ENCODE measurements at places on chromosomes 4 and X.

DNA sequence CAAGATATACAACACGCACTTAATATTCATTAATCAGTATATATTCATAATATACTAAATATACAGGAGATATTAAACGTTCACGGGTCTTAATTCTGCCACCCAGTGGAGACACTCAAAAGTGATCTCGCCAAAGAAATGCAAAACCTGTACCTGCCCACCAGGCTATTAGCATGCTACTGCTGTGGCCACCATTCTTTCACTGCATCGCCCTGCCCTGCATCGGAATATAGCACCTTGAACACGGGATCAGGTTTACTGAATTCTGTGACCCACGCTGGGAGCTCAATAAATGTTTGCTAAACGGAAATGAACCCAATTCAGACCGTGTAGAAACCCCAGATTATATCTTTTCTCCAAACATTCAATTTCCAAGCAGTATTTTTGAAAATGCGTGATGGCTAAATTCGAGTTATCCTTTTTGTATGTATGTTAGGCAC, 840 bp upstream of the CLCN3 start:
- DNase-seq, result no peak

- no peak for DNase-seq
Measured at GRCh38 chr4:186037692-186038658, 31.0 kb upstream of the TLR3 start.

DNA sequence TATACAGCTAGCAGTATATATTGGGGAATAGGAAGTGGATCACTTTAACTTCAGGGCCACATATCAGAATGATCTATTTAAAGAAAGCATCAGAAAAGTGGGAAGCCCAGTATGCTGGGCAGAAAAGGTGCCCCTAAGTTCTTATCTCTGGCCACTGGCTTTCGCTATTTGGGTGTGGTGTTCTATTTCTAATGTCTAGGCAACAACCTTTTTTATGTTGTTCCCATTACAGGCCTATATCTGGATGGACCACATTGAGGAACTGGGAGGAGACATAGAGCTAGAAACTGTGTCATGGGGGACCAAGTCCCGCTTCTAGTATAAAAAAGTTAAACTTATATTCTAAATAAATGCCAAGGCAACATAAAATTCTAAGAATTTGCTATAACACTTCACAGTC, 935.6 kb downstream of the PDHA2 start:
- DNase-seq, result no peak

DNA sequence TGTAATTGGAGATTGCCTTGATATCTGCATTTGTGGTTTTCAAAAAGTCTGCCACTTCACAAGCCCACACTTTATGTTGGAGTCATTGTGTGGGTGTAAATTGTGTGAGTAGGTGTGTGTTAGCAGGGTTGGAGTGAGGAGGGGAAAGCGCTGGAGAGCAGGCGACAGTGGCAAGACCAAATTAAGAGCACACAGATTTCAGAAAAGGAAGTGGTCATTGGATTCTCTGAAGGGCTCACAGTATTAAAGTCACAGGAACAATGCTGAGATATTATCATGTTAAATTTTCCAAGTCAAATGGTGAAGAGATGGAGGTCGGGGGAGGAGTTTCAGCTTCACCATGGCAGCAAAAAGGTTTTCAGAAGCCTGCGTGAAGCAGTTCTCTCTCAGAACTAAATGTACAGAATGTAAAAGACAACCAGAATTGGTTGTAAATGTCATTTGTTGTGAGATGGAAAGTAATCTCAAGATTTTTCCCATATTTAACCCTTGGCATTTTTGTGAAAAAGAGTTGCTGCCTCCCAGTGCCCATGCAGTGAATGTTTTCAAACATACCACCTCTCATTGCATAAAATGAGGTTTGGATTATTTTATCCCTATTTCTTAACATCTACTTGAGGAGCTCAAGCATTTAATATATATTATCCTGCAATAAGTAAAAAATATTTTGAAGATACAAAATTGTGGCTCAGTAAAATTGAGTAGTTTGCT, 265.9 kb downstream of the ZNF674 start:
- no peak for DNase-seq

DNA sequence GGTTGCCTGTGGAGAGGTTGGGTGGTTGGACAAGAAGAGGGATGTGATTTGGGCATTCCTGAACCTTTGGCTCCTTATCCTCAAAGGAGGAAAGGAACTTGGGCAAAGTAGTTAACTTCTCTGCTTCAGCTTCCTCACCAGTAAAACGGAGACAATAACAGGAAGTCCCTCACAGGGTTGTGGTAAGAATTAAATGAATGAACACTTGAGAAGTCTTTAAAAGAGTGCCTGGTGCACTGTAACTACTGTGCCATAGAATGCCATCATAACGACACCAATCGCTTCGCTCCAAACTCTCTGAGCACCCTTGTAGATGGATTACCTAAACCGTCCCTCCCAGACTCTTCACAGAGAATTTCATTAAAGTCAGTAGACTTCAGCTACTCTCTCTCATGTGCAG, 10.5 kb downstream of the ZCCHC18 start:
- no peak for DNase-seq

- peak; percentile 49 for DNase-seq
Measured at GRCh38 chrX:71652405-71652804, 14.9 kb upstream of the LOC101059915 start.

DNA sequence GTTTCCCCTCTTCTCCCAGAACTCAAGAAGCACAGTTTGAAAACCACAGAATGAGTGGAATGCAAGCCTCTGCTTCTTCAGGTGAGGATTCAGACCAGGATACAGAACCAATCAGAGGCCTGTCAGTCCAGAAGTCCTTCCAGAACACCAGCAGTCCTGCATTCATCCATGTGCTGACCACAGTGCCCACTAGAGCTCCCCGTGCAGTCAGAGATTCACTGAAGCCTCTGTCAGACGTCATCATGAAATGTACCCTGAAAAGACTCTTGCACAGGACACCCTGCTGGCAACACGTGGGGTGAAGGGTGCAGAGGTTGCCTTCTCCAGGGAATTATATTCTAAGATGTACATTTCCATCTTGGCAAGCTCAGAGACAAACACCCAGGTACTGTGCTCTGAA, 75.9 kb upstream of the LSM6 start:
- no peak for DNase-seq

DNA sequence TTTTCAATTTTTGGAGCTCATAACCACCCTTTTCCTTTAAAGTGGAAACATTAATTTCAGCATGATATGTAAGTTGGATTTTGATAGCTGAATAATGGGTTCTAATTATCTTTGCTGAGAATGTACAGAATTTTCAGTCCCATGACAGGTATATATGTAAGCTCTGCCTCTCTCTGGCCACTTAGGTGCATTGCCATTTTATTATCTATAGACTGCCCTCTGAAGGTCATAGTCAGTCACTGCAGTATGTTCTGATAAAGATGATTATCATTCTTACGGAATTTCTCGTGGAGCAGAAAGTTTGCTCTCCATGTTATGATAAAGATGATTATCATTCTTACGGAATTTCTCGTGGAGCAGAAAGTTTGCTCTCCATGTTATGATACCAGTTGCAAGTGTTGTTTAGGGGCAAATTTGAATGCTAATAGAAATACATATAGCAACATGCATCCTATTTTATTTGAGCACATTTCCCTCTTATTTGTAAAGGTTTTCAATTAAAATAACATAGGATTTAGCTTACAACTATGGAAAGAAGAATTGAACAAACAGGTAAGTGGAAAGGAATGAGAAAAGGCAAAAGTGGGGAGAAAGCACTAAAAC, 10.4 kb downstream of the AFP start:
- DNase-seq, result no peak

DNA sequence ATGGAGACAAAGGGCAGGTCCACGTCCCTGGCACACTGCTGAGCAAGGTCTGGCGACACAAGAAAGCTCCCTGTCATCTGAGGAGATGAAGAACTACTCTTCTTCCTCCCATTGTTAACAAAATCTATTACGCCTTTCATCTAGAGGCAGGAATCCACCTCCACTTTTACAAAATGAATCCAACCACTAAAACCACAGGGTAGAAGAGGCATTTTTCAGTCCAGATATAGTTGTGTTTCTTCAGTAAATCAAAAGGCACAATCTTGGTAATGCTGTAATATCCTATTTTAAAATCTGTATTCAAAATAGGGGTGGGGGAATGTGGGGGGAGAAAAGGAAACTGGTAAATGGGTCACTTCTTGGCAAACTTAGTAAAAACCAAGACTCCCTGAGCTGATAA, 101.4 kb downstream of the CDS1 start:
- DNase-seq, result no peak

- no peak for DNase-seq
Measured at GRCh38 chr4:67401902-67402301, 143.4 kb downstream of the CENPC start.

DNA sequence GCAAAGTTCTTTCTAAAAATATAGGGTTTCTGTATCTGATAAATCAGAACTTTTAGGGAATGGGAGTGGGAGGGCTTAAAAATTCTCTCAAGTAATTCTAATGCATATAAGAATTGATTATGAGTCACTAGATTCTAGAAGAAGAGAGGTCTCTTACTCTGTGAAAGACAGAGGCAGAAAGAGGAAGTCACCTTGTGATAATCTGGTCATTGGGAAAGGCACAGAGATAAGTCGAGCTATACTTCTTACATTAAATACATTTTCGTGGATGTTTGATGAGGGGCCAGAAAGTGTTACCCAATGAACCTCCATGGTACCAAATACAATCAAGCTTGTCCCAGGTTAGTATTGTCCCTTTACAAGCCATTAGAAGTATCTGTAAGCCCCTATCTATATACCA, 134.4 kb downstream of the MAD2L1 start:
- no peak for DNase-seq

- DNase-seq, result no peak
Measured at GRCh38 chr4:184262901-184263300, 45.2 kb upstream of the ENPP6 start.

DNA sequence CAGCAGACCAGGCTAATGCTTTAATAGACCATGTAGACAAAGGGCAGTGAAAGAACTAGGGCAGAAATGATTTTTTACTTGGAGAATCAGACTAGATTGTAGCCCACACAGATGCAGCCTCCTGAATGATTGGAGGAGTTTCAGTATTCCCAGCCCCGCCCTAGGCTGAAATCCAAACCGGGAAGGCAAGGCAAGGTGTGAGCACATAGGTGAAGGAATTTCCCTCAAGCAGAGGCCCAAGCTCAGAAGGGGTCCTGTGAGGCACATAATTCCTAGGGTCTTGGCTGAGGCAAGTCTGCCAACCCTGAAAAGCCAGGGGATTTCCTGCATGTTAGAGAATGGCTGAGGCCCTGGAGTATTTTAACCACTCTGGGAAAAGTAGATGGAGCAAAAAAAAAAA, 56.4 kb upstream of the PAK3 start:
- no peak for DNase-seq

DNA sequence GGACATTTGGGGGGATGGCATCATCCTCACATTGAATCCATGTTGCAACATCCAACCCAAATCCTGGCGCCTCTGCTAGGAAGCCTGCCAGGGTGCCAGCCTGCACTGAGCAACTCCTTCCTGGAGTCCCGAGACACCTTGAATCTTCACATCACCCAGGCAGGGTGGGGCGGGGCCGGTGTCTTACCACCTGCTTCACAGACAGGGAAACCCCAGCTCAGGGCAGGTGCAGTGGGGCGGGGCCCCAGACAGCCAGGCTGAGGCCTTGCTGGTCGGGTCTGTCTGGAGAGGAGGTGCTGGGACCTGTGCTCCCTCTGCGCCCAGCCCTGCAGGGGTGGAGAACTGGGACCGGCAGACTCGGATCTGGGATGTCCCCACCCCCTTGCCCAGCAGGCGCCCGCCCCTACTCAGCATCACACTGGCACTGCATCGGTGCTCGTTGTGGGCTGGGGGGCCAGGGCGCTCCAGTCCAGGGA, 31.5 kb upstream of the HTRA3 start:
- DNase-seq, result no peak

DNA sequence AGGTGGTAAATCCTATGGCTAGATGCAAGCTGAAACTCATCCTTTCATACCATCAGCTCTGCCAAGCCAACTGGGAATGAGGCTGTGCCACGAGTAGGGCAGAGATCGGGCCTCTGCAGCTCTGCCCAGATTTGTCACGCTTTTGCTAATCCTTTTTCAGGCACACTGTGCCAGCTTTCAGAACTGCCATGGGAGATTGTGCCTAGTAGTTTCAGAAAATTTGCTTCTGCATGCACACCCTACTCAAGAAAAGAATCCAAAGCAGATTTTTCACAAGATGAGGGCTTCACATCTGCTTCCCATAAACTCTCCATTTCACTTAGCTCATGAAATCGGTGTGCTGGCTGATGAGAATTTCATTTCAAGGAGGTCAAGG, 3.3 kb upstream of the ADH7 start:
- no peak for DNase-seq

GRCh38 chr4:169275180-169275579, 4.4 kb upstream of the SH3RF1 start:
- no peak for DNase-seq

DNA sequence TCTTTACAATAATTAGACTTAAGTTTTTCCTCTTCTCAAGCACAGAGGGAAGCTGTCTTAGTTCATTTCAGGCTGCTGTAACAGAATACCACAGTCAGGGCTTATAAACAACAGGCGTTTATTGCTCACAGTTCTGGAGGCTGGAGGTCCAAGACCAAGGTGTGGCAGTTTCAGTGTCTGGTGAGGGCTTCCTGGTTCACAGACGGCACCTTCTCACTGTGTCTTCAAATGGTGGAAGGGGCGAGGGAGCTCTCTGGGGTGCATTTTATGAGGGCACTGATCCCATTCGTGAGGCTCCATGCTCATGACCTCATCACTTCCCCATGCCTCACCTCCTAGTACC, 115.7 kb upstream of the MXRA5 start:
- DNase-seq, result no peak

- DNase-seq, result no peak
Measured at GRCh38 chr4:1398681-1399507, 7.3 kb downstream of the NKX1-1 start.

DNA sequence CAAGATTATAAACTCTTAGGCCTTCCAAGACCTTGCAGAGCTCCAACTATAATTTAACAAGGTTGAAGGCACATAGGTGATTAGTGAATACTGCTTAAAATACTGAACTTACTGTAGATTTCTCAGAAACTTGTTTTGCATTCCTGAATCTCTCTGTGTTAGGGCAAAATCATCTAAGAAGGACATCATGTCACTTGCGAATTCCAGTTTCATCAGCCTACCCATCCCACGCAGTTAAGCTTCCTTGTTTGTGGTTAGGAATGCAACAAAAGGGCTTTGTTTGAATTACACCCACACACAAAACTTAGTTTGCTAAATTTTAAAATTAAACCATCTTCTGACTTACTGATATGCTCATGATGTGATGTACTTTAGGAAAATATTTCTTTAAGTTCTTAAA, 174.0 kb downstream of the SOWAHB start:
- no peak for DNase-seq
